Calu3 (cell line): ENCODE measurements at places on chromosomes 5 and 9.
A peak's percentile ranks its signal among the peaks of the same experiment; 100 is the strongest.

- H3K36me3 ChIP-seq: no peaks in the 10 kb centered on the region
- no peak for DNase-seq
- no peaks in the 10 kb centered on the region for H3K4me1 ChIP-seq
Observed at GRCh38 chr5:35248843-35249780, 18.8 kb upstream of the PRLR start.

GRCh38 chr9:5073701-5074100 lies 88.6 kb downstream of the JAK2 start:
- H3K4me3 ChIP-seq: no peak overlapping the region
- H3K36me3 ChIP-seq: no peaks in the 10 kb centered on the region
- H3K27me3 ChIP-seq: no peaks in the 10 kb centered on the region
- H3K27ac ChIP-seq: no peak overlapping the region

DNA sequence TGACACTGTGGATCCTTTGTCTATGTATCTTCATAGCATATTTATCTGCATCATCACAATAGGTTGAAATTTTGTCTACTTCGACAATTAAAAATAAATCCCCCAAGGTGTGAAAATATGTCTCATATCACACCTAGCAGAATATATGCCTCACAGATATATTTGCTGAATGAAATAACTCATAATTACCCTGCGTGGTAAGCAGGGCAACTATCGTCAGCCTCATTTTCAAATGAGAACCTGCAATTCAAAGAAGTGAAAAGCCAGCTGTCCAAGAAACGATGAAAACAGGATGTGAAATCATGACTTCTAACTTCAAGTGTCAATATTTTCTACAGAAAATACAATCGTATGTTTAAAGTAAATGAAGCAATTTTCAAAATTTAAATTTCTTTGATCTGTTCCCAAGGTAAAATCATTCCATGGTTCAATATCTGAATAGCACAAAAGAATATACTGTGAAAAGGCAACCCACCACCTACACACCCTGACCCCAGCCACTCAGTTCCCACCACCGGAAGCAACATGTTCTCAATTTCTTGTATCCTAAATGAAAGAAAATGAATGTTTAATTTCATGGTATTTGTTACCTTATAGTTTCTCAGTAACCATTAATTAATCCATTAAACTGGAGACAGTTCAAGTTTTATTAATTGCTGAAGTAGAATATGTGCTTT lies 57.1 kb downstream of the TBCA start:
- H3K4me1 ChIP-seq: no peaks in the 10 kb centered on the region
- DNase-seq: no peak
- peaks cover 5% of the 10 kb centered on the region for H3K36me3 ChIP-seq

- H3K27me3 ChIP-seq: no peaks in the 10 kb centered on the region
- H3K36me3 ChIP-seq: no peaks in the 10 kb centered on the region
- no peaks in the 10 kb centered on the region for H3K4me1 ChIP-seq
- H3K4me3 ChIP-seq: no peak overlapping the region
- H3K27ac ChIP-seq: no peak overlapping the region
Observed at GRCh38 chr5:179367491-179367890, 22.2 kb upstream of the ADAMTS2 start.

DNA sequence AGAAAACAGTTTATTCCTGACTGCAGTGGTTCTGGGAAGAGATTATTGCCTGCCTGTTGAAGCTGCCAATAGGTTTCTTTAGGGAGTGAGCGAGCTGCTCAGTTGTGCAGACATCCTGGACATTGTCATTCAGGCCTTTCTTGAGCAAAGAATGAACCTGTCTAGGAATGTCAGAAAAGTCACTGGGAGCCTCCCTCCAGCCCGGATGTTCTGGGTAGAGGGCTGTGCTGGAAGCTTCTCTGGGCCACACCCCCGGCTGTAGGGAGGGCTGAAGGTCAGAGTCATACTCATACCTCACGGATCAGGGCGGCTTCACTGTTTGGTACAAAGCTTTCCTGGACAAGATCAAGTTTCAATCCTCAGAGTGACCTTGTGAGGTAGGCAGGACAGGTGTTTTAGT lies 33.4 kb upstream of the TBC1D2 start:
- no peaks in the 10 kb centered on the region for H3K4me1 ChIP-seq
- no peak overlapping the region for H3K4me3 ChIP-seq

GRCh38 chr9:115135821-115136778 lies 18.1 kb upstream of the TNC start:
- H3K4me3 ChIP-seq: no peak overlapping the region
- H3K36me3 ChIP-seq: no peaks in the 10 kb centered on the region
- no peak overlapping the region for H3K27ac ChIP-seq
- no peak for DNase-seq

GRCh38 chr5:141570655-141571054 lies 48.1 kb downstream of the DIAPH1 start:
- H3K36me3 ChIP-seq: peaks cover 28% of the 10 kb centered on the region
- H3K4me3 ChIP-seq: no peak overlapping the region
- no peak overlapping the region for H3K27ac ChIP-seq
- peaks cover 10% of the 10 kb centered on the region for H3K4me1 ChIP-seq
- no peaks in the 10 kb centered on the region for H3K27me3 ChIP-seq

DNA sequence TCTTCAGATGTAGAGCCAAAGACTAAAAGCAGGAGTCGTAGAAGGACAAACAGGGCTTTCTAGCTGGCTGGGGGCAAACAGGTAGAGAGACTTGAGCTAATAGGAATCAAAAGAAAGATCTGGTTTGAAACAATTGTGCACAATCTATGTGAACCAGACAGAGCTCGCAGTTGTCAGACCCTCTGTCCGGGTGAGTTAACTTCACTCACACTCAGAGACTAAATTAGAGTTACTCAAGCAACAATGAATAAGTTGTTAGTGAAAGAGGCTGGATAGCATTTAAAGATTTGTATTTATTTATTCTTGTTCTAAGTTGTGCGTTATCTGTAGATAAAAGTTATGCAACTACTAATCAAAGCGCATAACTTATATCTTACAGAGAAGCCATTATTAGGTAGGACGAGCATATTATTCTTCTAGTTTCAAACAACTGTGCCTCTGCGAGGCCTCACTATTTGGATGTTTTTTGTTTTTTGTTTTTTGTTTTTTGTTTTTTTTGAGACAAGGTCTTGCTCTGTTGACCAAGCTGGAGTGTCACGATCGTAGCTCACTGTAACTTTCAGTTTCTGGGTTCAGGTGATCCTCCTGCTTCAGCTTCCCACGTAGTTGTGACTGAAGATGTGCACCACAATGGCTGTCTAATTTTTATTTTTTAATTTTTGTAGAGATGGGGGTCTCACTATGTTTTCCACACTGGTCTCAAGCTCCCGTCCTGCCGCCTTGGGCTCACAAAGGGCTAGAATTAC lies 13.2 kb upstream of the LNPEP start:
- no peak for DNase-seq
- H3K27me3 ChIP-seq: no peaks in the 10 kb centered on the region
- H3K4me1 ChIP-seq: no peaks in the 10 kb centered on the region
- H3K36me3 ChIP-seq: no peaks in the 10 kb centered on the region
- H3K27ac ChIP-seq: no peak overlapping the region

GRCh38 chr9:84950879-84951811 lies 281.6 kb downstream of the NTRK2 start:
- H3K36me3 ChIP-seq: no peaks in the 10 kb centered on the region
- peaks cover 26% of the 10 kb centered on the region for H3K4me1 ChIP-seq
- H3K27ac ChIP-seq: no peak overlapping the region
- no peaks in the 10 kb centered on the region for H3K27me3 ChIP-seq
- no peak overlapping the region for H3K4me3 ChIP-seq

DNA sequence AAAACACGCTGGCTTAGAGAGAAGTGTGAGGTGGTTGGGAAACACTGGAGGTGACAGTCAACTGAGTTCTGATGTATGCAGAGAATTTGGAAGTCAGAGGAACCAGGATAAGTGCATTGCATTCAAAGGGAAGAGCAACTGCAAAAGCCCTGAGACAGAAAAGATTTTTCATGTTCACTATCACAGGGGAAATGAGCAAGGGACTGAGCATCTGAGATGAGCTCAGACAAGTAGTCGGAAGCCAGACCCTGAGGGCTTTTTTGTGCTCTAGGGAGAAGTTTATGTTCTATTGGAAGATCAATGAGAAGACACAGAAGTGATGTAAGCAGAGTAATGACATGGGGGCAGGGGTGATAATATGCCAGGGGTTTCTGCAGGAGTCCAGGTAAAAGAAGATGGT lies 97.5 kb downstream of the HTR4 start:
- H3K4me3 ChIP-seq: no peak overlapping the region
- DNase-seq: no peak
- H3K36me3 ChIP-seq: no peaks in the 10 kb centered on the region
- H3K27ac ChIP-seq: no peak overlapping the region
- H3K4me1 ChIP-seq: no peaks in the 10 kb centered on the region

DNA sequence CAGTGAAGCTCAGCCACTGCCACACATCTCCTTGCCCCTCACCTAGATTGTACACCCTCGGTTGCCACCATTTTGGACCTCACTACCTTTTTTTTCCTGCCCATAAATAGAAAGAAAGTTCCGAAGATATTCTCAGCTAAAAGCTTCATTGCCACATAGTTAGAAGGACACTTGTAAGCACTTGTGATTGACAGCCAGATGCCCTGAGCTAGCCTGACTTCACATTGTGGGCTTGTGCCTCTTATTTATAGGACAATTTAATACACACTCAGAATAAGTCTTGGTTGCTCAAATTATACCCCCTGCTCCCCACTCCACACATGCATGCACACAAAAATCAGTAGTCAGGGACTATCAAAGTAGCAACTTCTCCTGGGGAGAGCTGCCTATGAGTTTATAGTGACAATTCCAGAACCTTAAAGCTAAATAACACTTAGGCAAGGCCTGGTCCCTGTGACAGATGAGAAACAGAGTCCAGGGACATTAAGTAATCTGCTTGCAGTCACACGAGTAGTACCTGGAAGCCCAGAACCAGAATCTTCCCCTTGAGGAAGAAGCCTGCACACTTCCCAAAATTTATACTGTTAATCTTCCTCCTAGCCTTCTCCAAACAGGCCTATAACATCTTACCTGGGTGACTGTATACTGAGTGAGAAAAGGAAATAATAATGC lies 184.8 kb downstream of the BRINP1 start:
- H3K27ac ChIP-seq: no peak overlapping the region
- H3K4me1 ChIP-seq: no peaks in the 10 kb centered on the region
- no peaks in the 10 kb centered on the region for H3K36me3 ChIP-seq
- H3K4me3 ChIP-seq: no peak overlapping the region

- no peak for DNase-seq
- H3K27ac ChIP-seq: peak overlapping the region; percentile 58
- peak overlapping the region; percentile 76 for H3K4me3 ChIP-seq
- H3K27me3 ChIP-seq: peaks cover 40% of the 10 kb centered on the region
Observed at GRCh38 chr5:170632266-170632984, 128.6 kb downstream of the KCNIP1 start.

- H3K27me3 ChIP-seq: no peaks in the 10 kb centered on the region
- no peaks in the 10 kb centered on the region for H3K36me3 ChIP-seq
- H3K27ac ChIP-seq: no peak overlapping the region
- no peak for DNase-seq
- no peaks in the 10 kb centered on the region for H3K4me1 ChIP-seq
- H3K4me3 ChIP-seq: no peak overlapping the region
Observed at GRCh38 chr9:90896231-90896630, 94.6 kb downstream of the SYK start.

- H3K4me1 ChIP-seq: peaks cover 29% of the 10 kb centered on the region
- H3K27ac ChIP-seq: no peak overlapping the region
- no peaks in the 10 kb centered on the region for H3K36me3 ChIP-seq
- no peaks in the 10 kb centered on the region for H3K27me3 ChIP-seq
- no peak for DNase-seq
- H3K4me3 ChIP-seq: no peak overlapping the region
Observed at GRCh38 chr5:143435210-143435657, 31.7 kb upstream of the NR3C1 start.

- no peak for DNase-seq
- H3K4me3 ChIP-seq: no peak overlapping the region
- H3K36me3 ChIP-seq: no peaks in the 10 kb centered on the region
- no peaks in the 10 kb centered on the region for H3K4me1 ChIP-seq
- H3K27ac ChIP-seq: no peak overlapping the region
Observed at GRCh38 chr5:133321833-133322420, 270.1 kb downstream of the HSPA4 start.

GRCh38 chr9:109775516-109775915 lies 4.5 kb upstream of the PALM2AKAP2 start:
- H3K27me3 ChIP-seq: peaks cover 60% of the 10 kb centered on the region
- H3K4me1 ChIP-seq: no peaks in the 10 kb centered on the region
- H3K36me3 ChIP-seq: no peaks in the 10 kb centered on the region
- no peak overlapping the region for H3K27ac ChIP-seq
- DNase-seq: no peak

DNA sequence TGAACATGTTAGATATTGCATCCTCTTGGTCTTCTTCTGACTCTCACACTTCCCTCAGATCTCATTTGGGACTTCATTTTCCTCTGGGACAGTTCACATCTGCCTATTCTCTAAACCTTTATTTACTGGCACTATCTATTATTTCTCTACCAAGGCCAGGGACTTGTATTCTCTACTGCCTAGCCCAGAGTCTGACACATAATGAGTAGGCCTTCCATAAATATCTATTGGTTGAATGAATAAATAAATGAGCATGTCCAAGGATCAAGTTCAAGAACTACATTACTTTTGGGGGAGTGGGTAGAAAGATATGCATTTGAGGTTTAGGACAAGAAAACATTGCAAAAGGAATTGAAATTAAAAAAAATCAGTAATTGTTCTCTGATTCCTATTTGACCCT lies 250.3 kb downstream of the TRIM32 start:
- peaks cover 12% of the 10 kb centered on the region for H3K27me3 ChIP-seq
- no peaks in the 10 kb centered on the region for H3K4me1 ChIP-seq
- H3K4me3 ChIP-seq: no peak overlapping the region
- DNase-seq: no peak
- no peak overlapping the region for H3K27ac ChIP-seq

DNA sequence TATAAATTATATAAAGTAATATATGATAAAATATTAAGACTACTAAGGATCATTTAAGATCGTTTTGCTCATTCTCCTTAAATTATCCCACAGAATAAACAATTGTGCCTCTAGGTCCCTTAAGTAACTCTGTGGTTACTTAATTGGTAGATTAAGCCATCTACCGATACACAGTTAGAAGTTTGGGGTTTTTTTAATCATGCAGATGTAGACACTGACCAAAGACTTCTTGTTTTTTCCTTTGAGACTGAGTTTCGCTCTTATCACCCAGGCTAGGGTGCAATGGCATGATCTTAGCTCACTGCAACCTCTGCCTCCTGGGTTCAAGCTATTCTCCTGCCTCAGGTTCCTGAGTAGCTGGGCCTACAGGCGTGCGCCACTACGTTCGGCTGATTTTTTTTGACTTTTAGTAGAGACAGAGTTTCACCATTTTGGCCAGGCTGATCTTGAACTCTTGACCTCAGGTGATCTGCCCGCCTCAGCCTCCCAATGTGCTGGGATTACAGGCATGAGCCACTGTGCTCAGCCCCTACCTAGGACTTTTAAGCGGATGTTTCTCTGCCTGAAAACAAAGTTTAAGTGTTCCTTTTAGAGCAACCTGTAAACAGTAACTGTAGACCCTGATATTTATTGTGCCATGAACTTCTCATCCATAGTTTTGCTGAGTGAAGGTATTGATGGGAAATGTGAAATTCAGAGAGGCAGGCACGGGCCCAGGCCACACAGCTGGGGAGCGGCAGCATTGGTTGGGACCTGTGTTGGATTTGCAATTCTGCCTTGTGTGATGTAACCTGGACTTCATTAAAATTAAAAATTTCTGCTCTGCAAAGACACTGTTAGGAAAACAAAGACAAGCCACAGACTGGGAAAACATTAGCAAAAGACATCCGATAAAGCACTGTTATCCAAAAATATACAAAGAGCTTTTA lies 11.6 kb downstream of the CEL start:
- no peaks in the 10 kb centered on the region for H3K36me3 ChIP-seq
- peaks cover 7% of the 10 kb centered on the region for H3K27me3 ChIP-seq
- no peak overlapping the region for H3K27ac ChIP-seq

GRCh38 chr9:96524764-96525163 lies 74.8 kb downstream of the HABP4 start:
- H3K4me1 ChIP-seq: no peaks in the 10 kb centered on the region
- H3K27ac ChIP-seq: no peak overlapping the region
- H3K4me3 ChIP-seq: no peak overlapping the region
- no peaks in the 10 kb centered on the region for H3K36me3 ChIP-seq
